Stimulated activated CD8-positive, alpha-beta memory T cell treated with anti-CD3 and anti-CD28 coated beads, Interleukin-2, amount 100 ng/mL, for 1 hour (primary cell): ENCODE measurements at places on chromosomes 4 and X.

DNA sequence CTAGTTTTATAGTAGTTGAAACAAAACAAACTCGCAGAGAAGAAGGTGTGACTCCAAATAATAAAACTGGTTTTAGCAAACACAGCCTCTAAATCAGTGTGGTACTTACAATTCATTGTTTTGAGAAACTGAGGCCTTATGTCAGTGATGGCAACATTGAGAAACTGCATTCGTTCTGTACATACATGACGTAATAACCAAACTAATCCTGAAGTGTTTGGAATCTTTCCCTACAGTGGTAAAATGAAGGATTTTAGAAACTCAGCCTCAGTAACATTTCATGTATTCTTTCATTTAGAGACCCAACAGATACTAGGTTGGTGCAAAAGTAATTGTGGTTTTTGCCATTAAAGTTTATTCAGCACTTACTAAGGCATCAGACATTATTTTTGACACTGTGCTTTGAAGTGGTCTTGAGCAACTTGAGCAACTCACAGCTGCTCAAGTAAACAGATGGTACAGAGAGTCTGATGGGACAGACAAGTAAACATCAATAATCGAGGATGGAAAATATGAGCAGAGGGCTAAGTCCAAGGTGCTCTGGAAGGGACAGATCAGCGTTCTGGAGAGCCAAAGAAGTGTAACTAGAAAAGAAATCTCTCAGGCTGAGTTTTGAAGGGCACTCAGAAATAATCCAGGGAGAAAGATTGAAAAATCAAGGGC is 390.8 kb upstream of the BOD1L1 start:
- DNase-seq: no peak

GRCh38 chrX:13284570-13284969 is 35.3 kb downstream of the ATXN3L start:
- no peak for DNase-seq

GRCh38 chr4:125741825-125742452 is 427.2 kb downstream of the FAT4 start:
- DNase-seq: no peak

DNA sequence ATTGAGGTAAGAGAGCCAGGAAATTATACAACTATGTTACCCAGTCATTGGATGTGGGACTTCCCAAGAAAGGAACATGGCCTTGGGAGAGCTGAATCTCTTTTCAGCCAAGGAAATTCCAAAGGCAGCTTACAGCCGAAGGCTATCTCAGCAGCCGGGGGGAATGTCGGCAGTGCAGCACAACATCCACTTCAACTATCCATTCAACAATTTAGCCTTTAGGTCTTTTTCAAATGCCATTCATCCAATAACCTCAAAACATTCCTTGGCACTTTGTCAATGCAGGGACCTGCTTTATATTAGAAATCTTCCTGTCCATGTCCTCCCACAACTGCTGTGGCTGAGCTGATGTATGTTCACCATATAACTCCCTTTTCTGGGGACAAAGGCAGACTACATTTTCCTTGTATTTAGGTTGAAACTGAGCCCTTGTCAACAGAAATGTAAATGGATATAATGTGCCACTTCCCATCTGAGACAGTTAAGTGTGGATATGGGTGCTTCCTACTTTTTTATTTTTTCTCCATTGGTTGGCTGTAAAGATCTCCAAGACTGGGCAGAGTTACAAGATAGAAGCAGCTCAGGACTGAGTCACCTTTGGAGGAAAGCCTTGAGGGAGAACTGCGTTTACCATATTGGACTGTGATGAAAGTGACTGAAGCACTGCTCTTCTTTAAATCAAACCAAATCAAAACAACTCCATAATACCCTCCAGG is 94.8 kb downstream of the GPRIN3 start:
- no peak for DNase-seq

- DNase-seq: no peak
Measured at GRCh38 chrX:119429471-119429870, 30.3 kb downstream of the SLC25A43 start.

GRCh38 chrX:46758956-46759644 is at the start of gene SLC9A7:
TSS of gene SLC9A7 (minus strand) at chrX:46759118. CDS start at chrX:46759029, 89 bp downstream.
- peak; percentile 49 for DNase-seq

DNA sequence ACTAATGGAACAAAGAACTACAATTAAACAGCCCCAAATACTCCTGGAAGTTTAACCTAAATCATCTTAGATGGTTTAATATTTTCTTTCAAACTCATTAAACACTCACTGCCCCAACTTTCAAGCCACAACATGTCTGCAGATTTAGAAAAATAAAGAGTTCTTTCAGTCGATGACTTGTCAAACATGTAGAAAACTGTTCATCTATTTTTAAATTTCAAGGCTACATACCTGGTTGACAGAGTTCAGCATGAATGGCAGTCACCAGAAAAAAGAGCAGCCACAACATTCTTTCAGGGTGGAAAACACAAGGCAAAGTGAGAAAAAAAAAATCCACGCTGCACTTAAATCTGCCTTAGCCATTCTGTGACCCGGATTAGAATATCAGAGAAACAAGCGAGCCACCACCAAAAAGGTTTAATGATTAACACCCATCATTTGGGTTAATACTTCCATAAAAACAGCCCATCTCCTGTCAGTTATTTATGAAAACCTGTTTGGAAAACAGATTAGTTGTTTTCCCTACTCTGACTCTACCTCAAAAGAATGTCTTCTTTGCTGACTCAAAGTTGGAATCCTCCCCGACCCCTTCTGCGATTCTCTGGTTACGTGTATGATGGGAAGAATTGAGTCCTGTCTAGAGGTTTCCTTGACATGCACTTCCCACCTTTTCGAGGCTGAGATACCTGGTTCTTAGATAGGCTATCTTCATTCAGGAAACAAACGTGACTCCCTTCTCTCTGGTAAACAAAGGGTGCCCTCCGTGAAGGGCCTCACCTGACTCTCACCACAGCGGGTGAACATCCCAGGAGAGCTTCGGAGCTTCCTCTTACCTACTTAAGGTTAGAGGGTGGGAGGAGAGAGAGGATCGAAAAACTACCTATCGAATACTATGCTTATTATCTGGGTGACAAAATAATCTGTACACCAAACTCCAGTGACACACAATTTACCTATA is at the start of gene CLTRN:
TSS of gene CLTRN (minus strand) at position 319 of the 958 bp plus-strand sequence. CDS start at position 289, 30 bp downstream.
- DNase-seq: no peak

- DNase-seq: no peak
Measured at GRCh38 chr4:88757776-88758175, 60.1 kb upstream of the NAP1L5 start.

DNA sequence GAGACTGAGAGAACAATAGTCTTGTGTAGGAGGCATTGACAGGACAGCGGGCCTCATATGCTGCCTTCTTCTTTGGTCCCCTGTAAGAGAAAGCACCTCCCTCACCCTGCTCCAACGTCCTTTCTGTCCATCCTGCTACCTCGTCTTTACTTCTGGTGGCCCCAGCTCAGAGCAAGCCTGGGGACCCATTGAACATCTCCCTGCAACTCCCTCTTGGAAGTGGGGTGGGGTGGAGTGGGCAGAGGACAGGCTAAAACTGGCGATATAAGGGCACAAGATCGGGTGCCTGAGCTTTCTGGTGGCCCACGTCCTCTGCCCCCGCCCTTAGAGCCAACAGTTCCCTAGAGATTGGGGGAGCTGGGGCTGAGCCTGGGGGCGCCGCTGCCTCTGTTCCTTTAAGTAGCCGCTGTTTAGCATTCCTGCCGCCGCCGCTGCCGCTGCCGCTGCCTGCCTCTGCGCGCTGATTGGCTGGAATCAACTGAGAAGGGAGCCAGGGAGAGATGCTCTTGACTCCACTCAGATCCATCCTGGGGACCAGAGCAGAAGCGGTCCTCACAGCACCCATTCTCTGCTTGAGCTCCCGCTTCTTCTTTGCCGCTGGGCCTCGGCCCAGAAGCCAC is at the start of gene DLG3:
TSS of gene DLG3 (plus strand) at position 510 of the 620 bp plus-strand sequence. CDS start 367 bp downstream, outside the sequence.
- no peak for DNase-seq

DNA sequence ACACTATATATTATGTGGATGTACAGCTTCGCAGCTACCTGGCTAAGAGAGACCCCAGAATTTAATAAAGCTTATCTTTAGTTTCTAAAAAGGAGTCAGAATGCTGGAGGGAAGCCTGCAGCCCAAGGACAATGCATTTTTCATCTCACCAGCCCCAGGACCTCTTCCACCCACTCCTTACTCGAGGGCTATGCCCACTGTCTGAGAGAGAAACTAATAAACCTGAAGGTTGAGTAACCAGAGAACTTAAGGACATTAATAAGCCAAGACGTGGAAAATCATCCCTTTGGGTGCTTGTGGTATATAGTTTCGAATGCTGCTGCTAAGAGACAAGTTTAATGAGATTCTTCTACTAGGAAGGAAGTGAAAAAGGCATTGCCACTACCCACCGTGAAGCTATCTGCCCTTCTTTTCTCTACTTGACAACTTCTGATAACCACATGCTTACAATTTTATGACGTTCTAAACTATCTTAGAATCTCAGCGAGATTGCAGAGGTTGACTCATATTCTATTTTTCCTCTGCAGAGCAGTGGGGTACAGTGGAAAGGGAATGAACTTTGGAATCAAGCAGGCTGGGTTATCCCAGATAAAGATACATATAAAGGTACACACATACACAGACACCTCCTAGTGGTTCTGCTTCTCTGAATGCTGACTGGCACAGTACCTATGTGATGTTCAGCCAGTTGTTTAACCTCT is 3.3 kb downstream of the RELL1 start:
- no peak for DNase-seq

DNA sequence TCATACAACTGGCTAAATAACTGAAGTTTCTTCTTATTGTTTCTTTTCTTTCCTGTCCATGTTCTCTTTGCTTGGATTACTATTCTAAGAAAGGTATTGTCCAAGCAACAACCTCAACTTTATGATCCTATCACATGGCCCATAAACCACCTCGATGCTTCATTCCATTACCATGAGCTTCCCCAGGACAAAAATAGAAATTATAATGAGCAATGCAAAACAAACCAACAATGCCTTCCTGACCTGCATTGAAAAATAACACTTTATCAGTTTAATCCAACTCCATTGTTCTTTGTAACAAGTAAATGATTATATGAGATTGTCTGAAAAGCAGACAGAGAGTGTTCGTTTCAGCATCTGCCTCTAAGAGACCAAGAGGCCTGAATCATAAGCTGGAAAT is 148.8 kb downstream of the HS6ST2 start:
- no peak for DNase-seq

GRCh38 chr4:129929052-129929451 is 833.1 kb downstream of the C4orf33 start:
- no peak for DNase-seq

- no peak for DNase-seq
Measured at GRCh38 chrX:3017492-3017891, 11.1 kb downstream of the ARSH start.

GRCh38 chr4:69718396-69719271 is 41.8 kb downstream of the SULT1B1 start:
- DNase-seq: no peak

- no peak for DNase-seq
Measured at GRCh38 chrX:78653118-78653822, 5.9 kb downstream of the RTL3 start.

GRCh38 chrX:32995427-32995826 is 215.9 kb downstream of the DMD start:
- DNase-seq: no peak

GRCh38 chr4:1359976-1360375 is 13.0 kb downstream of the UVSSA start:
- DNase-seq: no peak

DNA sequence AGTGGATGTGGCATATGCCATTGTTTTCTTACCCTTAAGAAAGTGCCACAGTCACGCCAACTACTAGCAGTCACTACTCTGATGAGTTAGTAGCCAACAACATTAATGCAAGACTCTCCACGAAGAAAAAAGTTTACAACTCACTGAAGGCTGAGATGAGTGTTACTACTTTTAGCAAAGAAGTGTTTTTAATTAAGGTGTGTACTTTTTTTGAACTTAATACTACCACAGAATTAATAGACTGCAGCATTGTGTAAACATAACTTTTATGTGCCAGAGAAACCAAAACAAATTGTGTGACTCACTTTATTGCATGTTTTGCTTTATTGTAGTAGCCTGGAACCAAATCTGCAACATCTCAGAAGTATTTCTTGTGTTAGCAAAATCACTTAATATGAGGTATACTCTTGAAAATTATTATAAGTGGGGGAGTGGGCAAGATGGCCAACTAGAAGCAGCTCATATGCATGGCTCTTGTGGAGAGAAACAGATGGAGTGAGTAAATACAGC is 2.2 kb upstream of the UGT2B4 start:
- no peak for DNase-seq

- no peak for DNase-seq
Measured at GRCh38 chrX:111470681-111471403, 40.6 kb upstream of the SERTM2 start.
